ENCODE measurements at places on chromosomes 5 and 9.

- no peak for DNase-seq
These were observed 69.9 kb downstream of the EHMT1 start for GRCh38 chr9:137688725-137689124.

DNA sequence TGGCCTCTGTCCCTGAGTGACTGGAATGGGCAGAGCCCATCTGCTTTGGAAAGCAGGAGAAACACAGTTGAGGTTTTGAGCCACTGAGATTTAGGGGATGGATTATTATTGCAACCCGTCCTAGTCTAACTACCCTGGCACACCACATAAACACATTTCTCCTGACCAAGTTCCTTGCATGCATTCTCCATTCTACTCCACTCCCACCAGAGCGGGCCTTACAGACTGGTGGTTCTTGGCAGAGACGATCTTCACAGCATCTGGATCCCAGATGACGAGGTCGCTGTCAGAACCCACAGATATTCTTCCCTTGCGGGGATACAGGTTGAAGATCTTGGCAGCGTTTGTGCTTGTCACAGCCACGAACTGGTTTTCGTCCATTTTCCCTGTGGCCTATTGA is 111.0 kb downstream of the DPYSL3 start:
- DNase-seq: no peak

GRCh38 chr5:43661102-43661501 is 58.1 kb downstream of the NNT start:
- no peak for DNase-seq

- no peak for DNase-seq
These were observed 39.3 kb upstream of the PTGS1 start for GRCh38 chr9:122331523-122331927.

GRCh38 chr5:55923177-55923771 is 71.5 kb downstream of the IL6ST start:
- no peak for DNase-seq

DNA sequence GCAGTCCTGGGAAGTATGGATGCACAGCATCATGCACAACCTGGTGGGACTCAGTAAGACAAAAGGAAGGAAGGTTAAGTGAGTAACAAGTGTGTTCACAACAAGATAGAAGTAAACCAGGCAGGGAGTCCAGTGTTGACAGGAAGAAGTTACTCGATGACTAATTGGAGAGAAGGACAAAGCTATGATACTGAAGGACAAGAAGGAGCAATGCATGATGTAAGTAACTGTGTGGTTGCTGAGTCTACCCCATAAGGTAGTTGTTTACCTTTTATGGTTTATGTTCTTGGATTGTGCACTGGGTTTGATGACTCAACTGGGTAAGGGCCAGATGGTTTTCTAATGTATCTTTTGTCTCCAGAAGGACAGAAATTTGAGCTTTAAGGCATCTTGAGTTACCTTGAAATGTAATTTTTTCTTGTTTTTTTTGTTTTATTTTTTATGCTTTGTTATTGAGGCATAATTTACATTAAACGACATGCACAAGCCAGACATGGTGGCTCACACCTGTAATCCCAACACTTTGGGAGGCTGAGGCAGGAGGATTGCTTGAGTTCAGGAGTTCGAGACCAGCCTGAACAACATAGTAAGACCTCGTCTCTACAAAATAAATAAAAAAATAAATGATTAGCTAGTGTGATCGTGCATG is 89.2 kb upstream of the CAST start:
- no peak for DNase-seq

DNA sequence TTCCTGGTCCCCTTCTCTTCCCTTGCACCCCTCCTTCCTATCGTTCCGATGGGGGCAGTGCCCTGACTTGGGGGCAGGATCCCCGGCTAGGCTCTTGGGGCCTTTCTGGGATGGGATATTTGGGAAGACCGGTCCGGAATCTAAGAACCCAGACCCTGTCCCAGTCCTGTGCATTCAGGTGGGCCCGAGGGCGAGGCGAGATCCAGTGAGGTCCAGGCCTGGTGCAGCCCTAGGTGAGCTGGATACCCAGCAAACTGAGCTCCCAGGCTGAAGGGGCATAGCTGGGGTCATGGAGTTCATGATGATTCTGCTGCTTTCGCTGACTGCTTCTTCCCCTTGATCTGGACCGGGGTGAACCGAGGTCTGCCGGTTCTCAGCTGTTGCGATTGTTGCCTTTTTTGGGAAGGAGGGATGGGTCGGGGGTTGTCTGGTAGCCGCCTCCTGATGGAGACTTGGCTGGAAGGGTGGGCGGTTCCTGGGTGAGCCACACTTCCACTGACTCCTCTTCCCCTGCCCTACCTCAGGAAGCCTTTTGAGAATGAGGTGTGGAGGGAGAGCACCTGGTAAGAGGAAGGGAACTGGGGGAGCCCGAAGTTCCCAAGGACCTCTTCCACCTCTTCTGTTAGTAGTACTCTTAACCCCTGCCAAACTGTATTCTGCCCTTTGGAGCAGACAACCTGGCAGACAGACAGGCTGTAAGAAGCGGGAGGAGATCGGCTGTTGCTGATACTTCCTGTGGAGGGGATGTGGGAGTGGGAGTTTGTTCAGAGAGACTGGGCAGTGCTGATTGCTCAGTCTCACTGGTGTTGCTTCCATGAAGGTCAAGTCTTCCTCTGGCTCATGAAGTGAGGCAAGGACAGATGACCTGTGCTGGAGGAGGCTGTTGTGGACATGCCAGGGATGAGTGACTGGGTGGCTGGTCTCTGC is 1.0 kb downstream of the LRRC8A start:
- no peak for DNase-seq

- no peak for DNase-seq
These were observed 26.9 kb upstream of the EEIG1 start for GRCh38 chr9:128007566-128008138.

- no peak for DNase-seq
These were observed 57.9 kb downstream of the LNPEP start for GRCh38 chr5:96993760-96994159.

DNA sequence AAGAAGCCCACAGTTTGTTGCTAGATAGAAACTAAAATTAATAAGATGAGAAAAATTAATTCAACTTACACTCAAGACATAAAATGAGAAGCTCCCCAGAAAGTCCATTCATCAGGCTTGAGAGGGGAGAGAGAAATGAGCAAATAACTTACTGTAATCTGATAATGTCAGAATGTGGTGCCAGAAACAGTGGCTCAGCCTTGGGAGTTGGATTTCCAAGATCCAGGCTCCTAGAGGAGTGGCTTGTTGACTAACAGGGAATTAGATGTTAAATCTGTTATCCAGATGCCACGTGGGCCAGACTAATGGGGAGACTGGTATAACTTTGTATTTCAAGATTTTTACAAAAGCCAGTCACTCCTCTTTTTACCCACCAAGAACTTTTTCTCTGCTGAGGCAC is 458.2 kb downstream of the GADD45G start:
- DNase-seq: no peak

- DNase-seq: no peak
These were observed 120.1 kb downstream of the XRCC4 start for GRCh38 chr5:83197326-83197967.

DNA sequence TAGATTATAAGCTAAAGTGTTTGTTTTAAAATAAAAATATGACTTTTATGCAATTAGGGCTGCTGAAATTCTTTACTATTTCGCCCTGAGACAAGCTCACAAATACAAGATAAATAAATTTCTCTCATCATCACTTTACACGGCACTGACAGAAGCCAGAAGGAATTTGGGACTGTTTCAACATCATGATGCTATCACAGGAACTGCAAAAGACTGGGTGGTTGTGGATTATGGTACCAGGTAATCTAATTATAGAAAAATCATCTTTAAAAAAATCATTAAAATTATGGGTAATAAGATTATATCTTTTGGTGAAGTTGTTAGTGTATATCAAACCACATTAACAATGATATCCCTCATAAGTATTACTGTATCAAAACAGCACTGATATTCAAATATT is 95.0 kb downstream of the MAN2A1 start:
- DNase-seq: no peak

DNA sequence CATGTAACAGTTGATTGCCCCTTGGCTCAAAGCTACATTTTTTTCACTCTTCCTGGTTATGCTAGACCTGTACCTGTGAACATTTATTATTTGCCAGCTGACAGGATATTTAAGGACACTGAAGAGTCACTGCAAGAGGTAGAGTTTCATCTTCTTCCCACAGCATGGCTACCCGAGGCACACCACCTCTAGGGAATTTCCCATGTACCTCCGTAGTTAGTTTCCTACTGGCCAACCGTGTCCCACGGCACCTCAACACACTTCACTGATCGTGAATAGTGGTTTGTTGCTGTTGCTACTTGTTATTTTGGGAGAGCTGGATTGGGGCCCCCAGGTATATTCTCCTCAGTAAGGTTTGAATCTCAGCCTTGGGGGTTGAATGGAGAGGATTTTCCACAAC is 648.6 kb downstream of the SEMA5A start:
- no peak for DNase-seq

DNA sequence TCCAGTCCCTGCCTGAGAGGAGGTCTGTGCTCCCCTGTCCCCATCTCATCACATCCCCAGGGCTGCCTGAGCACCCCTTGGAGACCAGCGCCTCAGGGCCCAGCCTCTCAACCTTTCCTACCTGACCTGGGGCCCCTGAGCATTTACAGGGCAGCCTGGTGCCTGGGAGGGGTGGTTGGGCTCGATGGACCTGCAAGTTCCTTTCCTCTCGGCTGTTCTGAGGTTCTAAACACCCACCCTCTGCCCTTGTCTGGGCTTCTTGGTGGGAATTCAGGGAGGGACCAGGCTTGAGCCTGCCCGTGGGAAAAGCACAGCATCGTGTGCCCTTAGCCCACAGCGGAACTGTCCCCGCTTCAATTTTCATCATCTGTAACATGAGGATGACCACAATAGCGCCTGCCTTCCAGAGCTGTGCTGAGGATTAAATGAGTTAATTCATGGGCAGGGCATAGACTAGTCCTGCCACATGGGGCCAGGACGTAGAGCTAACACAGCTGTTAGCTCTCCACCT is 91.0 kb upstream of the SH3PXD2B start:
- DNase-seq: no peak

GRCh38 chr5:73448463-73449136 is at the start of gene FOXD1:
Gene FOXD1, minus strand, starts transcription at chr5:73448777. Its CDS starts 415 bp downstream, at chr5:73448362.
- no peak for DNase-seq

DNA sequence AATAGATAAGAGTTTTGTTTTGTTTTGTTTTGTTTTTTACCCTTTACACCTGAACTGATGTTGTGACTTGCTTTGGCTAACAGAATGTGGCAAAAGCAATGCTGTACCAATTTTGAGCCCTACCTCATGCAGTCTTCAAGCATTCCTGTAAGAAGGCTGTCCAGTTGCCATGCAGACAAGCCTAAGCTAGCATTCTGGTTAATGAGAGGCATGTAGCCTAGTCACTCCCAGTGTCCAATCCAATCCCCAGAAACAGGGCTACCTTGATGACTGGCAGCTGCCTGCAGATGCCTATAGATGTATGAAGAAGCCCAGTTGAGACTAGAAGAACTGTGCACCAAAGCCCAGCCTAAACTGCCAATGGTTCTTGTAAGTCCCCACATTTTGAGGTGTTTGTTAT is 9.4 kb upstream of the EFNA5 start:
- no peak for DNase-seq

Measured in cortex of kidney (tissue), 1 donor.